AG10803 (cell line): ENCODE measurements at places on chromosomes 1 and 21.

DNA sequence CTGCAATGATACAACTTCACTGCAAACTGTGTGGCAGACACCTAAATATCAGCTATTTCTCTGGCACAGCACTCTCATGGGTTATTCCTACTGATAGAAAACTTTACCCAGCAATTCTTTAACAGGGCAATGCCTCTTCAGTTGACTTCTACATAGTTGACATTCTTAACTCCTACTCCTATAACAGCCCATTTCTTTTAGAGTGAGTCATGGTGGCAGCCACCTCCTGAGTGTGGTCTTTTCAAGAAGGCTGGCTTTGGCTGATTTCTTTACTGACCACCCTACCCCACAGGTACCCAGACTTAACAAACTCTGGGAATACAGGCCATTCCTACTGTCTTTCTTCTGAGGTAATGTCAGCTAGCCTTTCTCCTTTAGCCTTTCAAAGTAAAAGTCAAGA is 805.8 kb upstream of the ADGRL2 start:
- DNase-seq = no peak

DNA sequence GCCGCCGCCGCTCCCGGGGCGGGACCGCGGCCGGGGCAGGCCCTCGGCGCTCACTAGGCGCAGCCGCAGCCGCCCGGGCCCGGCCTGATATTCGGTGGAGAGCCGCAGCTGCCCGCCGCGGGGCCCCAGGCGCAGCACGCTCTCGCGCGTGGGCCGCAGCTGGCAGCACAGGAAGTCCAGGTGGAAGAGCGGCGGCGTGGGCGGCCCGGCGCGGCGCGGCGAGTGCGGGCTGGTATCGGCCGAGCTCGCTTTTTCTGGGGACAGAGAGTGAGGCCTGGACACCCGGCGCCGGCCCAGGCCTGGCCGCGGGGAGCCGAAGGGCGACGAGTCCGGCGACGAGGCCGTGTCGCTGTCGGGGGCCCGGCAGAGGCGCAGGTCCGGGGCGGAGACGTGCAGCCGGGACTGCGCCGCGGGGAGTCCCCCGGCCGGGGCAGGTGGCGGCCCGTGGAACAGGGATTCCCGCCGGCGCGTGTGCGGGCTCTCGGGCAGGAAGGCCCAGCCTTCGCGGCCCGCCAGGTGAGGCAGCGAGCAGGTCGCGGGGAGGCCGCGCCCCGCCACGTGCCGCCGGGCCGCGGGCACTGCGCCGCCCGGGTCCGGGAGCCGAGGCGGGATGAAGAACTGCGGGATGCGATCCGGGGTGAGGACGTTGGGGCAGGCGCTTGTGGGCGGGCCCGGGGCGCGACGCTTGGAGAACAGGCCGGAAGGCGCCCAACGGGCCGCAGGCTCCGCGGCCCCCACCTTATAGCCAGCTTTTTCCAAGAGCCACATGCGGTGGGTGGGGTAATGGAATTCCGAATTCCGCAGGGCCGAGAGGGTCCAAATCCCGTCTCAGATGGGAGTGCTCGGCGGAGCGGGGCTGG is 1.2 kb downstream of the C2CD4D start:
- no peak for DNase-seq

- DNase-seq = peak; percentile 70
Observed at GRCh38 chr1:182301467-182302198, 90.0 kb downstream of the GLUL start.

DNA sequence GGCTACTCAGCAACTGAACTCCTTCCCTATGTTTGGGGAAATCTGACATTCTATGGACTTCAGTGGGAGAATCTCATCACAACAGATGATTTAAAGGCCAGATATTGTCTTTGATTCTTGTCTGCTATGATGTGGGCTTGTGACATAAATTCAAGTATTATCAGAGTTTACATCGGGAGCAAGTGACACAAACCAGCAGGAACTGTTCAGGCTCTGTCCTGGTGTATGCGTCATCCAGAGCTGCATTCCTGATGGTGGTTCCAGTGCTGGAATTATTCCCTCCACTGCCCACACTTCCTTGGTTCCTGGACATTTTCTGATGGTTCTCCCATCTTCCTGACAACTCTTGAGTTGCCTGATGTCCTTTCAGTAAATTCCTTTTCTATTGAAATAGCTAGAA is 10.8 kb upstream of the LSM10 start:
- peak; percentile 60 for DNase-seq

DNA sequence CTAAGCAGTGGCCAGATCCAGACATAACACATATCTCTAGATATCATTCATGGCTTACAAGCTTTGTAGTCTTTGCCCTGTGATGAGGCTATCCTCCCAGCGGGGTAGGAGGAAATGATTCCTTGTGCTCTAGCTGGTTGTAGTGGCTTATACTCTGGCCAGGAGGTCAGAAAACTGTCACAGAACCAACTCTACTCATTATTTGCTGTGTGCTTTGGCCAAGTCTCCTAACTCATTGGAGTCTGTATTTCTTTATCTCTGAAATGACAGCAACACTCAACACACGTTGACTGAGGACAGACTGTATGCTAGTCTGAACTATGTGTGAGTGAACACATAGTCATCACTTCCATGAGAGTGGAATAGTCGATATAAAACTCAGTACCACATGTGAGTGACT is 116.7 kb upstream of the F3 start:
- DNase-seq = peak; percentile 49

- no peak for DNase-seq
Observed at GRCh38 chr1:153833171-153833570, 58.0 kb downstream of the SLC27A3 start.

- DNase-seq = no peak
Observed at GRCh38 chr1:55592122-55592521, 377.0 kb upstream of the USP24 start.

DNA sequence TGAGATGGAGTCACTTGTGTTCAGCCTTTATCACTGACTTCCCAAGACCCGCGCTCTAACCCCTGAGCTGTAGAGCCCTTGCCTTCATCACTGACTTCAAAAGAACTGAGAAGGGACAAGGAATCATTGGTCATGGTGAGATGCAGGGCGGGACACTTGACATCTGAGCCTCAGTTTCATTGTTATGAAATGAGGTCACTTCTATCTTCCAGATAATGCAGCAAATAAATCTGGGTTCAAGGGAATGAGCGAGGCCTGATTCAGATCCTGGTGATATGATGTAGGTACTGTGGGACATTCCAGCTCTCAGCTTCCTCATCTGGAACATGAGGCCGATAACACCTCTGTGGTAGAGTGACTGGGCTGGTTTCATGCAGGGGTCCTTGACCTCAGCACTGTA is 13.8 kb downstream of the KAZN start:
- DNase-seq = no peak

- peak; percentile 13 for DNase-seq
Observed at GRCh38 chr1:100578201-100578600, 40.3 kb downstream of the GPR88 start.

GRCh38 chr1:94590203-94591137 is 48.9 kb upstream of the F3 start:
- DNase-seq = no peak

DNA sequence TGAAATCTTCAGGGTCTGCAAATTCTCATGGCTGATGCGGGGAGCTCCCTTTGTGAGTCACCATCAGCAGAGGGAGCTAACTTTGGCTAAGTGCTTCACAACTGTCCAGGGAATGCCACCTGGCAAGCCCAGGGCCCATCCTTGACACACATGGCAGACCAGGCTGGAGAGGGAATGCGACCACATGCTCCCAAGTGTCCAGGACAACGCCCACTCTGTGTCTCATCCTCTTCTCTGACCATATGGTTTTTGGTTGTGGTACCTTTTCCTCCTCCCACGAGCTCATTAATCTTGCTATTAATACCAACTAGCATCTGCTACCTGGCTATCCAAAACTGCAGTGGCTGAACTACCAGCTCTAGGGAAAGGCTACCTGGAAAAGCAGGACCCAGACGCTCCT is 37.1 kb upstream of the CLSTN1 start:
- DNase-seq = no peak

DNA sequence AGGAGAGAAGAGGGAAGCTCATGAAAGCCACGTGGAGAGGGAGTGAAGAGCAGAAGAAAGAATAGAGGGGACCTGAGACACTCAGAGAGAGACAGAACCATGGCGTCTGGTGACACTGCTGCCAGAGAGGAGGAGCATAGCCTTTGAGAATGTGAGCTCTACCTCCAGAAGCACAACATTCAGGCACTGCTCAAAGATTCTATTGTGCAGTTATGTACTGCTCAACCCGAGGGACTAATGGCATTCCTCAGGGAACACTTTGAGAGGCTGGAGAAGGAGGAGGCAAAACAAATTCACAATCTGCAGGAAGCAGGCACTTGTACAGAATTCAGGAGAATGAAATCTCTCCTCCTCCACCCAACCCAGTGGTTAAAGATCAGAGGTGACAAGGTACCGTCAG is 45.1 kb downstream of the BTBD8 start:
- DNase-seq = no peak

GRCh38 chr1:162942916-162943559 is 82.1 kb upstream of the CCDC190 start:
- peak; percentile 28 for DNase-seq

- DNase-seq = no peak
Observed at GRCh38 chr1:62494137-62494536, 57.3 kb downstream of the USP1 start.
